ENCODE measurements at places on chromosomes 6 and 20. TPM values are rescaled to one million over a fixed set of nuclear protein-coding genes. Genes with fewer than 3 reads are reported as not detected.

- peaks cover 22% of the 10 kb centered on the region for H3K36me3 ChIP-seq
- peak overlapping the region; percentile 94 for H3K27ac ChIP-seq
- no peaks in the 10 kb centered on the region for H3K27me3 ChIP-seq
- H3K4me3 ChIP-seq: peak overlapping the region; percentile 87
- H3K4me1 ChIP-seq: peaks cover 41% of the 10 kb centered on the region
- peak; percentile 6 for DNase-seq
Measured at GRCh38 chr20:37179683-37180524, 556 bp upstream of the MROH8 start.

DNA sequence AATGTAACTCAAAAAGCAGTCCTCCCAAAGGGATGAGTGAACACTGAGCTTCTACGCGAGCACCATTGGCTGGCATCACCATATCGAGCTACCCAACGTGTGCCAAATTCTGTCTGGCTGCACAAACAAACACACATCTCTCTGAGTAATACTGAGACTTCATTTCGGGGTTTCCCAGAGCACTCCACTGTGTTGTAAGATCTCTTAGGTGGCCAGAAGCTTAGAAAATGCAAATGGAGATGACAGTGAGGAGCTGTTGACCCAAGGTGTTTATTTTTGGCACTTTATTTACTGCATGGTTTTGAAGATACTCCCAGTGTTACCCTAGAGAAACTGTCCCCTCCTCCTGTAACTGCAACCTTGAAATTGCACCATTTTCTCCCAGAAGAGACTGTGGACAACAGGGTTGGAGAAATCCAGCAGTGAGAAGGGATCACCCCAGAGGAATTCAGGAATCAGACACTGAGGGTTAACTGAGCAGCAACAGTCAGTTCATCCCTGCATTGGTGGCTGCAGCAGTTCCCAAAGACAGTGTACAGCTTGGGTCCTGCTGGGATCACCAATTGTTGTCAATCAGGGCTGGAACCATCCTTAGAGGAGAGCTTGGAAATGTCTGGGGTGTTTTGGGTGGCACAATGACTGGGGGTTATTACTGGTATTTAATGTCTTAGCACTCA lies 1.0 kb upstream of the RIPOR2 start:
- peaks cover 82% of the 10 kb centered on the region for H3K4me1 ChIP-seq
- H3K27me3 ChIP-seq: no peaks in the 10 kb centered on the region
- H3K36me3 ChIP-seq: peaks cover 1% of the 10 kb centered on the region
- DNase-seq: peak; percentile 56

DNA sequence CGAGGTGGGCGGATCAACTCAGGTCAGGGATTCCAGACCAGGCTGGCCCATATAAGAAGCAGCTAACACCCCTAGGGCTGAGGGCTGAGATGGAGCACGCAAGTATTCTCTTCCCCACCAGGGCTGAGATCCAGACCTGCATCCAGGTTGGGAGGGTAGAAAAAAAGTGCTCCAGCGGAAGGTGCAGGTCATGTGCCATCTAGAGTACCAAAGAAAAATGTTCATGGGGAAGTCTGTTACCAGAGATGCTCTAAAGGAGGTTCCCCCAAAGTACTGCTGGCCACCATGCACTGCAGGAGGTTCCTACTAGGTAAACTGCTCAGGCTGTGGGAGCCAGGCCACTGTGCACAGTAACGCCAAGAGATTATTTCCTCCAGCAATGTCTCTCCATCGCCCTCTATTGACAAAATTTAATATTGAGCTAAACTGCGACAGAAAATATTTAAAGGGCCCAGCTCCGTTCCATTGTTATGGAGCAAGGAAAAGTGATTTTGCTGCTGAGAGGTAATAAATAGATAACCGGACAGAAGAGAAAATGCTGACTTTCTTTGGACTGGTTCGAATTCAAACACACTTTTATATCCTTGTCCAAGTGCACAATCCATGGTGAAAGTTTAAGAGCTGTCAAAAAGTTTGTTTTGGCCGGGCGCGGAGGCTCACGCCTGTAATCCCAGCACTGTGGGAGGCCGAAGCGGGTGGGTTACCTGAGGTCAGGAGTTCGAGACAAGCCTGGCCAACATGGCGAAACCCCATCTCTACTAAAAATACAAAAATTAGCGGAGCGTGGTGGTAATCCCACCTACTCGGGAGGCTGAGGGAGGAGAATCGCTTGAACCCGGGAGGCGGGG lies 159.9 kb downstream of the OR2B2 start:
- H3K4me3 ChIP-seq: peak overlapping the region; percentile 84
- peak overlapping the region; percentile 99 for H3K27ac ChIP-seq
- H3K4me1 ChIP-seq: peaks cover 37% of the 10 kb centered on the region
- H3K27me3 ChIP-seq: peaks cover 25% of the 10 kb centered on the region

- H3K4me3 ChIP-seq: no peak overlapping the region
- DNase-seq: no peak
- H3K4me1 ChIP-seq: peaks cover 63% of the 10 kb centered on the region
Measured at GRCh38 chr6:125809570-125810170, 18.9 kb downstream of the NCOA7 start.

- no peaks in the 10 kb centered on the region for H3K36me3 ChIP-seq
- DNase-seq: no peak
- no peak overlapping the region for H3K4me3 ChIP-seq
Measured at GRCh38 chr6:160959726-160960435, 31.7 kb upstream of the MAP3K4 start.

- DNase-seq: no peak
- H3K27me3 ChIP-seq: peaks cover 30% of the 10 kb centered on the region
- H3K4me1 ChIP-seq: no peaks in the 10 kb centered on the region
- no peaks in the 10 kb centered on the region for H3K36me3 ChIP-seq
- H3K27ac ChIP-seq: no peak overlapping the region
- H3K4me3 ChIP-seq: no peak overlapping the region
Measured at GRCh38 chr6:40620574-40621240, 33.5 kb upstream of the LRFN2 start.

GRCh38 chr6:112780498-112781096 lies 433.5 kb downstream of the RFPL4B start:
- no peaks in the 10 kb centered on the region for H3K27me3 ChIP-seq
- peak; percentile 3 for DNase-seq
- H3K27ac ChIP-seq: no peak overlapping the region
- H3K4me3 ChIP-seq: no peak overlapping the region
- no peaks in the 10 kb centered on the region for H3K4me1 ChIP-seq
- H3K36me3 ChIP-seq: no peaks in the 10 kb centered on the region

GRCh38 chr20:48829940-48830339 lies 2.1 kb upstream of the PREX1 start:
- peaks cover 31% of the 10 kb centered on the region for H3K4me1 ChIP-seq
- no peak for DNase-seq
- peaks cover 17% of the 10 kb centered on the region for H3K36me3 ChIP-seq
- no peak overlapping the region for H3K27ac ChIP-seq

- no peaks in the 10 kb centered on the region for H3K36me3 ChIP-seq
- no peak overlapping the region for H3K4me3 ChIP-seq
- peaks cover 4% of the 10 kb centered on the region for H3K27me3 ChIP-seq
- DNase-seq: no peak
Measured at GRCh38 chr6:131687022-131687421, 14.2 kb downstream of the OR2A4 start.

DNA sequence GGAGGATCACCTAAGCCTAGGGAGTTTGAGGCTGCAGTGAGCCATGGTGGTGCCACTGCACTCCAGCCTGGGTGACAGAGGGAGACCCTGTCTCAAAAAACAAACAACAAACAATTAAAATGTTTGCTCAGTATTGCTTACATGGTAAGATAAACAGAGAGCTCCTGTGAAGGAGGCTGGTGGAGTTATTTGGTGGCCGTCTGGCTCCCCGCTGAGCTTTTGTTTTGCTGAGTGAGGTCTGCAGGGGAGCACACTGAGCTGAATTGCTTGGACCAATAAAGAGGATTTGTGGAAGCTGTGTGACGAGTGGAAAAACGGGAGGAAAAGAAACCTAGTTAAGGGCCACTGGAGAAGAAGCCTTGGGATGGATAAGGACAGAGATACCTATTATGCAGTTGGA lies 41.1 kb upstream of the BMP6 start:
- H3K27ac ChIP-seq: no peak overlapping the region
- peaks cover 37% of the 10 kb centered on the region for H3K27me3 ChIP-seq
- no peak for DNase-seq
- no peaks in the 10 kb centered on the region for H3K36me3 ChIP-seq
- no peaks in the 10 kb centered on the region for H3K4me1 ChIP-seq

GRCh38 chr6:102390541-102390940 lies 997.0 kb downstream of the GRIK2 start:
- no peaks in the 10 kb centered on the region for H3K27me3 ChIP-seq
- no peak for DNase-seq
- H3K27ac ChIP-seq: no peak overlapping the region
- no peaks in the 10 kb centered on the region for H3K36me3 ChIP-seq
- no peak overlapping the region for H3K4me3 ChIP-seq
- no peaks in the 10 kb centered on the region for H3K4me1 ChIP-seq

GRCh38 chr6:56843476-56844349 lies 111.2 kb upstream of the BEND6 start:
- DNase-seq: peak; percentile 75
- H3K27ac ChIP-seq: no peak overlapping the region
- H3K27me3 ChIP-seq: peaks cover 60% of the 10 kb centered on the region
- H3K36me3 ChIP-seq: no peaks in the 10 kb centered on the region

DNA sequence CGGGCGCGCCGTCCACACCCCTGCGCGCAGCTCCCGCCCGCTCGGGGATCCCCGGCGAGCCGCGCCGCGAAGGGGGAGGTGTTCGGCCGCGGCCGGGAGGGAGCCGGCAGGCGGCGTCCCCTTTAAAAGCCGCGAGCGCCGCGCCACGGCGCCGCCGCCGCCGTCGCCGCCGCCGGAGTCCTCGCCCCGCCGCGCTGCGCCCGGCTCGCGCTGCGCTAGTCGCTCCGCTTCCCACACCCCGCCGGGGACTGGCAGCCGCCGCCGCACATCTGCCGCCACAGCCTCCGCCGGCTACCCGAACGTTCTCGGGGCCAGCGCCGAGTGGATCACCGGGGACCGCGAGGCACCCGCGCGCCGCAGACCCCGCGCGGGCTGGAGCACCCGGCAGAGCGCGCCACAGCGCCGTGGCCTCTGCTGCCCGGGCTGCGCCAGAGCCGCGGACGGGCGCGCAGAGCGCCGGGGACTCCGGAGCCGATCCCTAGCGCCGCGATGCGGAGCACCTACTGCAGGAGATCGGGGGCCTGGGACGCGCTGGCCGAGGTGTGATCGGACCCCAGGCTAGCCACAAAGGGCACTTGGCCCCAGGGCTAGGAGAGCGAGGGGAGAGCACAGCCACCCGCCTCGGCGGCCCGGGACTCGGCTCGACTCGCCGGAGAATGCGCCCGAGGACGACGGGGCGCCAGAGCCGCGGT lies at the start of gene BMP2:
TSS of gene BMP2 (plus strand) at position 151 of the 692 bp plus-strand sequence. CDS start 2,441 bp downstream, outside the sequence.
- H3K4me3 ChIP-seq: peak within 1 kb of the TSS; percentile 4
- peaks cover 72% of the 10 kb centered on the region for H3K27me3 ChIP-seq
- no peak within 1 kb of the TSS for H3K27ac ChIP-seq

GRCh38 chr6:36765594-36766398 lies 68.2 kb downstream of the RAB44 start:
- peak; percentile 82 for DNase-seq
- H3K27me3 ChIP-seq: no peaks in the 10 kb centered on the region
- no peaks in the 10 kb centered on the region for H3K36me3 ChIP-seq
- H3K27ac ChIP-seq: no peak overlapping the region

GRCh38 chr20:63027922-63028389 lies 21.2 kb upstream of the BHLHE23 start:
- H3K4me3 ChIP-seq: peak overlapping the region; percentile 51
- no peaks in the 10 kb centered on the region for H3K36me3 ChIP-seq
- no peak overlapping the region for H3K27ac ChIP-seq
- H3K27me3 ChIP-seq: peaks cover 17% of the 10 kb centered on the region
- peak; percentile 47 for DNase-seq
- peaks cover 15% of the 10 kb centered on the region for H3K4me1 ChIP-seq

DNA sequence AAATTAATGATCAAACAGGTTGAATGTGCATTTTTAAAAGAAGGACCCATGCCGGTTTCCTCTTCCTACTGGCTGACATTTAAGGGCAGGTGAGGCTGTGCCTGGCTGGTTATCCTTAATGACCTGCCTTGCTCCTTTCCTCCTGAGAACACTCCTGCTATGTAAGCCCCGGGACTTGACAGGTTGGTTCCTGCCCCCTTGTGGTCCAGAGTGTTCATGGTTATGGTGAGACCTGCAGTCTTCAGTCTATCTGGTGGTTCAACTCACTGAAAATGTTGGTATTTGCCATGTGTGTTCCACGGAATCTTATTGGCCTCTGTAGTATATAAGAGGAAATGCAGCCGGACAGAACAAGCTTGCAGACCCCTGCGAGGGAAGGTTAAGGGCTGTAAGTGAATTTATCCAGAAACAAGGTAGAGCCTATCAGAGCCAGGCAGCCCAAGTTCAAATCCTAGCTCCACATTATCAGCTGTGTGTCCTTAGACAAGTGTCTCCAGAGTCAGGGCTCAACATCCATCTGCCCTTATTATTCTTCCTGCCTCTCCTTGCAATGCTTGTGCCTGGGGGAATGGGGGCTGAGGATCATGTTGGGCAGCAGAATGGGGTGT lies 5.2 kb upstream of the BPIFA3 start:
- peaks cover 47% of the 10 kb centered on the region for H3K27me3 ChIP-seq
- H3K36me3 ChIP-seq: no peaks in the 10 kb centered on the region
- no peak overlapping the region for H3K27ac ChIP-seq
- no peak for DNase-seq

DNA sequence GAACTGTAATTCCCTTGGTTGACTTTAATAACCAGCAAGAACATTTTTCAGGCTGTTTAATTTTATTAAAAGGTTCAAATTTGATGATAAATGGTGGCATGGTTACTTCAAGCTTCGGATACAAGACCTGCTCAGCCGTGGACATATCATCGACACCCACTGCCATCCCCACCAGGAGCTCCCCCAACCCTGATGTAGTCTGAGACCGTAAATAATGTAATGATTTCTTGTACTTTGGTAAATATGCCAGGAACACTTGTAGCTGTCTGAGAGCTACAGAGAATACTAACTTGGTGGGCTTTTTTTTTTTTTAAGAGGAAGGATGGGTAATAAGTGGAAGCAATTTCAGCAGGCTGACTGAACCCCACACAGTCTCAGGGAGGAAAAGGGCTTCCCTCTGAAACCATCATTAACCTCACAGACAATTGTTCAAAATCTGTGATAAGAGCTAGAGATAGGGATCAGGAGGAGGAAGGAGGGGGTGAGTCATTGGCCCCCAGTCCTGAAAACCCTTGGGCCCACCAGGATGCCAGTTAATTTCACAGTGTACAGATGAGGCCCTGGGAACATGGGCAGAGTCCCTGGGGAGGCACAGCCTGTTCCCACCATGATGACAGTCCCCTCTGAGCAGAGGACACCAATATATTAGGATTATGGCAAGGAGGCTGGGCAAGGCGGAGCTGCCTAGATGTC lies 56.0 kb downstream of the APCDD1L start:
- no peak overlapping the region for H3K27ac ChIP-seq
- DNase-seq: no peak
- no peaks in the 10 kb centered on the region for H3K27me3 ChIP-seq
- H3K4me3 ChIP-seq: no peak overlapping the region

GRCh38 chr20:59584278-59584925 lies 19.9 kb upstream of the PHACTR3 start:
- no peaks in the 10 kb centered on the region for H3K36me3 ChIP-seq
- peaks cover 8% of the 10 kb centered on the region for H3K27me3 ChIP-seq
- no peak overlapping the region for H3K4me3 ChIP-seq
- peaks cover 5% of the 10 kb centered on the region for H3K4me1 ChIP-seq
- H3K27ac ChIP-seq: no peak overlapping the region
- no peak for DNase-seq

WFDC2 gene
- 0.98 TPM for total RNA-seq

IMPG1 gene
- total RNA-seq: not detected

CCM2L gene
- total RNA-seq: not detected

PI3 gene
- total RNA-seq: not detected

CLPSL1 gene
- not detected for total RNA-seq

DDX43 gene
- total RNA-seq: 0.44 TPM

TRIM40 gene
- not detected for total RNA-seq

HCK gene
- not detected for total RNA-seq

ZFP57 gene
- total RNA-seq: 11.5 TPM

Measured in activated naive CD8-positive, alpha-beta T cell treated with anti-CD3 and anti-CD28 coated beads for 36 hours (primary cell).